Suppressor macrophage treated with lipopolysaccharide for 1 hour (primary cell): ENCODE measurements at places on chromosomes 12 and 14.

DNA sequence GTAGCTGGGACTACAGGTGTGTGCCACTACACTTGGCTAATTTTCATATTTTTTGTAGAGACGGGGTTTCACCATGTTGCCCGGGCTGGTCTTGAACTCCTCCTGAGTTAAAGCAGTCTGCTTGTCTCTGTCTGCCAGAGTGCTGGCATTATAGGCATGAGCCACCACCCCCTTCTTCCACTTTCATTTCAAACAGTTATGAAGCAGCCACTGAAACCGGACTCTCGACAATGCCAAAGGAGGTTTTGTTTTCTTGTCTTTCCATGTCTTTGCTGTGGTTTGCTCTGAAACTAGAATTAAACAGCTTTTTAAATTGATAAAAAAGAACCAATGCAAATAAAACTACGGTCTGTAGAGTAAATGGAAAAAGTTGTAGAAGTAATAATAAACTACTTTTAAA is 30.4 kb downstream of the RAP1B start:
- no peak for DNase-seq

DNA sequence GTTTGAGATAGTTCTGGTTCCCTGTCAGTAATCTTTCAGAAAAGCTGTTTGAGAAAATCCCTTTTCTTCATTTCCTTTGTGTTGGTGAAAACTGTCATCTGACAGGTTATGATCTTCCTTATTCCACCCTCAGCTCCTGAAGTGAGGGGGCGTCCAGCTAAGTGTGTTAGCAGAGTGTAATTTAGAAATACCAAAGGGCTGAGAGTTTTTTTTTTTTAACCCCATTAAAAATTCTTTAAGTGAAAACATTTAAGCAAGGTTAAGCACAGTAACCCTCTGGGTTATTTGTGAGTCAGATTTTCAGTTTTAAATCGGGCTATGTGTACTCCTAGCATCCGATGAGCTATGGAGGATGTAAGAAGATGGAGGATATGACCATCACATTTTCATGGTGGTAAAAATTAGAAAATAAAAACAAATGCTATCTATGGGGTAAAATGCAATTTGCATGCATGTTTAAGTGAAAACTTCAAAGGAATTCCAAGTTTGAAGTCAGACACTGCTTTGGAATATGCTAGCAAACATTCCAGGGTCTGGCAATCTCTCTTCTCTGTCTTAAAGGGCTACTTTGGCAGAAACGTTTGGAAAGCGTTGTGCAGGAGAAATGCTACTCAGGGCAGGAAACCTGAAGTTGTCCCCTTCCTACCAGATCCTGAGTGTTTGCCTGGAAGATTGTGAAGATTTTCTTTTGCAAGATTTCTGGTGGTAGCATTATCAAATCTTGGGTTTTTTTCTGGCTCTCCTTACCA is 197.0 kb upstream of the PRICKLE1 start:
- no peak for DNase-seq

- DNase-seq: no peak
These were observed 990.2 kb upstream of the ATXN7L3B start for GRCh38 chr12:73547421-73547820.

- no peak for DNase-seq
These were observed 50.3 kb downstream of the BCAT1 start for GRCh38 chr12:24898606-24899005.

- DNase-seq: peak; percentile 94
These were observed 8.8 kb downstream of the ALDH2 start for GRCh38 chr12:111775205-111776193.

DNA sequence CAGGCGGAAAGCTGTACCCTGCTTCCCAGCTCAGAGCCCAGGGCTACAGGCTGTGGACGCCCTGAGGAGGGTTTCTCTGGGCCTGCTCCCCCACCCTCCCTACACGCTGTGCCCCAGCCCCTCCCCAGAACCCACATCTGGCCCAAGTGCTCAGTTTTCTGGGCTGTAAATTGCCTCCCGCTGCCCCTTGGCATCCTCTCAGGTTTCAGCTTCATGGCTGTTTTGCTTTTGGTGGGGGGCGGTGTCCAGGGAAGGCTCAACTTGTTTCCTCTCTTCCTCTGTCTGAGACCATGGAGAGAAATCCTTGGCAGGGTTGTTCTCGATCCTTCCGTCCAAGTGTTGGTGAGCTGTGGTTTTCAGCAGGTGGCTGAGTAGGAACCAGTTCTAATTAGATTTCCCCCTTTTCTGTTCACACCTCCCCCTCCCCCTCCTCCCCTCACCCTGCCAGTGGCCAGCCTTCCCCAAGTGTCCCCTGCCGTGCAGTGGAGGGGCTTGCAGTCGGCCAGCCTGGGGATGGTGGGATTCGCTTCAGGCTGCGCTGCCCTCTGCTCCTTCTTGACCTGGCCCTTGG is 61.8 kb downstream of the TSPAN9 start:
- DNase-seq: no peak

- DNase-seq: no peak
These were observed 266.4 kb downstream of the KCNH5 start for GRCh38 chr14:62778852-62779251.

- DNase-seq: no peak
These were observed 10.7 kb downstream of the MOAP1 start for GRCh38 chr14:93173943-93174395.
